ENCODE measurements at places on chromosomes 11 and 22. TPM values are rescaled to one million over a fixed set of nuclear protein-coding genes. Genes with fewer than 3 reads are reported as not detected.

- DNase-seq: no peak
Observed at GRCh38 chr22:27776650-27776958, 25.0 kb downstream of the MN1 start.

GRCh38 chr11:112176077-112176476 lies 765 bp downstream of the BCO2 start:
- DNase-seq: no peak

DNA sequence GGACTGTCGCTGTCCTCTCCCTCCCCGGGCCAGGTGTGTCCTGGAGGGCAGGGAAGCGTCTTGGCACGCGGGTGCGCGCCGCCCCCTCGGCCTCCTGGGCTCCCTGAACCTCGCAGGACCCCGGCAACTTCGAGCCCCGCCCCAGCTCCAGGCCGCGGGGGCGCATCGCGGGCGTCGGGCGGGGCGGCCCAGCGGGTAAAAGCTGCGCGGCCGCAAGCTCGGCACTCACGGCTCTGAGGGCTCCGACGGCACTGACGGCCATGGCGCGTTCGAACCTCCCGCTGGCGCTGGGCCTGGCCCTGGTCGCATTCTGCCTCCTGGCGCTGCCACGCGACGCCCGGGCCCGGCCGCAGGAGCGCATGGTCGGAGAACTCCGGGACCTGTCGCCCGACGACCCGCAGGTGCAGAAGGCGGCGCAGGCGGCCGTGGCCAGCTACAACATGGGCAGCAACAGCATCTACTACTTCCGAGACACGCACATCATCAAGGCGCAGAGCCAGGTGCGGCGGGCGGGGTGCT lies at the start of gene CST6:
Gene CST6 (plus strand): TSS at position 224 of the 519 bp plus-strand sequence. CDS start 37 bp downstream, at position 261.
- DNase-seq: no peak

- DNase-seq: no peak
Observed at GRCh38 chr22:44442851-44443595, 55.0 kb downstream of the RTL6 start.

DNA sequence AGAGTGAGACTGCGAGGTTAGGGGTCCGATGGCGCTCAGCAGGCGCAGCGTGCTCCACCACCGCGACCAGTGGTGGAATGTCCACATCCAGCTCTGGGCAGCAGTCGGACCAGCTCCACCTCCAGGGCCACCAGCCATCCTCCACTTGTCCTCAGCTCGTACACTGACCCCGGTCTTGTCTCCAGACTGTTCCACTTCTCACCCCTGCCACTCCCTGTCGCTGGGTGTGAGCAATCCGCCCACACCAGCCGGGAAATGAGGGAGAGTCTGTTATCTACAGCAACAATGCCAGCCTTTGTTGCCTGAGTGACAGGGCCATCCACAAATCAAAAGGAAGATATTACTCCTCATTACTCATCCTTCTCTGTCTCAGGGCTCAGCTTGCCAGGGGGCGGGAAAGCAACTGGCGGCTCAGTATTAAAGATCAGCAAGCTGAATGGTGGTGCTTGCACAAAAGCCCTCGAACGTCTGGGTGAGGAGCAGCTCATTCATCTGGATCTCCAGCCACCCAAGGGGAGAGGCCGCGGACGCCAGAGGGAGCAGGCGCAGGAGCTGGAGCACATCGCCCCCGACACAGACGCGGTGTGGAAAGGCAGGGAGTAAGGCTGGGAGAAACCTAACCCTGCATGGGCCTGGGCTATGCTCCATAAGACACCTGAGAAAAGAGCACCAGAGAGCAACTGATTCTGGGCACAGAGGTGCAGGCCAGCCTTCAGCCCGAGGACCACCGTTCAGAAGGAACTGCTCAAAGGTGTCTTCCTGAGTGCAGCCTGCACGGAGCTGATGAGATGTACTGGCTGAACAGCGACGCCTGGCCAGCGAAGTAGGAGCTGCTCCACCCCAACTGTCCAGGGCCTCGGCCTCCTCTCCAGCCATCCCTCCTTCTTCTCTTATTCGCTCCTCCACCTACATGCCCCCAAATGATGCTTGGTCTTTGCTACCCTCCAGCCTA lies 21.9 kb downstream of the IGSF9B start:
- peak; percentile 73 for DNase-seq

PGM2L1 gene
- total RNA-seq: 9.5 TPM

DNA sequence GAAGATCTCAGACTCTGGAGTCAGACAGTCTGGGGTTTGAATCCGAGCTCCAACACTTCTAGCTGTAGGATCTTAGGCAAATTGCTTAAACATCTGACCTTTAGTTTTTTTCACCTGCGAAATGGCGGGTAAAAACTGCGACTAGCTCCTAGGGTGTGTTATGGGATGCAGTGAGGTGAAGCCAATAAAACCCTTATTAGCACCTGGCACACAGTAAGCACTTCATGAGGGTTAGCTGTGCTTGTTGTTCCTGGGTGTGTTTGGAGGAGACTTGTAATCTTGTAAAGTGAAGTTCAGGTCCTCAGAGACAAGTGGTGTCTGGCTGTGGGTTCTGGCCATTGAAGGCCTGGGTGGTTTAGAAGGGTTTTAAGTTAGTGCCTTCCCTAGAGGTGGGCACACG lies 68.9 kb downstream of the ZBTB16 start:
- no peak for DNase-seq

DNA sequence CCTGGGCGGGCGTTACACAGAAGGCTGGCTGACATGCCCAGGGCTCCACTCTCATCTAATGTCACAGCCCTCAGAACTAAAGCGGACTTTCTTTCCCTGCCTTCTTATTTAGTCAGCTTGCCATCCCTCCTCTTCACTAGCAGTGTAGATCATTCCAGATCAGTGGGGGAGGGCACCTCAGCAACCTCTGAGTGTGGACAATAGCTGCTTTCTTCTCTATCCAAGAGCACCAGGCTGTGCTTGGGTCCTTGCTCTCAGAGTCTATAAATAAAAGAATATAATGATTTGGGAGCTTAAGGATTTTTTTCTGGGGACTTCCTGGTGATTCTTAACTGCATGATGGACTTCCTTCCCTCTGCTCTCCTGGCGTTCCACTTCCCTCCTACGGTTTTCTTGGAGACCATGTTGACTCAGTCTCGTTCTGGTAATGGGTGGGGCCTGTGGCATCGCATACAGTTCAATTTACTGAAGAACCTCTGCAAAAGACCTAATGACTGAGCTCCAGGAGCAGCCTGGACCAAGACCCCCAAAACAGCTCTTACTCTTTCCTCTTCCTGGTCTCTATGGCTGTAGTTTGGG lies 2.9 kb upstream of the HMBS start:
- DNase-seq: no peak

B3GAT1 gene
- total RNA-seq: not detected

- DNase-seq: no peak
Observed at GRCh38 chr22:30372915-30373314, 14.3 kb downstream of the RNF215 start.

DNA sequence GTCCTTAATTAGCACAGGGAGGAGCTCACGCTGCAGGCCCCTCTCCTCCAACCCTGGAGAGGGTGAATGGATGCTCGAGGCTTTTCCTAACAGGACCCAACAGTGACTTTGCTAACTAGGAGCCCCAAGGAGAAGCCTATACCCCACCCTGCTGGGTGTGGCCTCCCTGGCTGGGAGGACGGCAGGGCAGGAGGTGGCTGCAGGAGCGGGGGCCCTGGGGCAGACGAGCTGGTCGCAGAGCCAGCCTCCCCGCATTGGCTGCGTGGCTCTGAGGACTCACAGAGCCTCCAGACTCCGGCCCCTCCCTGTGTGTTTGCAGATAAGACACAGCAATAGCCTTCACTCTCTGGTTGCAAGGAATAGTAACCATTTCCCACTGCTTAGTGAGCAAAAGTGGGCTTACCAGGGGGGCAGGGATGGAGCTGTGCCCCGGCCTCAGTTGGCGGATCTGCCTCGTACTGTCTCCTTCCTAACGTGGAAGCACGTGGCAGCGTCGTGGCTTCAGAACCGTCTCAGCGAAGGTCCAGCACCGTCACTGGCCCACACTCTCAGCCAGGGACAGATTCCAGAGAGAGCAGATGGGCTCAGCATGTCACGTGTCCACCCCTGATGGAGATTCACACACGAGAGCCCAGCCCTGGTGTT lies 1087.5 kb downstream of the BRD1 start:
- DNase-seq: no peak

DNA sequence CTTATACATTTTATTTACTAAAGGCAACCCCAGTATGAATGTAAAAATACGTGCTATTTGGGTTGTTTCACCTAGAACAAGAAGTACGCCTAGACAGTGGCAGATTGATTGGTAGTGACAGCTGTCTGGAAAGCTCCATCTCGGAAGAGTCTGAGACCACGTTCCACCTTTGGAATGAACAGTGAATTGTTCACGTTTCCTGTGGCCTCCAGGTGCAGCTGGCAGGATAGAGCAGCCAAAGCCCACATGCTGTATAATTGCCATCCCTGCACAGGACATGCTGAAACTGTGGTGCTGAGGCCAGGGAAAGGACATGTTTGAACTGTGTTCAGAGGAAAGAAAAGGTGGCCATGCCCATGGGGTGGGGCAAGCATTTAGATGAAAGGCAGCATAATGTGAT lies 218.7 kb upstream of the MTNR1B start:
- DNase-seq: no peak

DNA sequence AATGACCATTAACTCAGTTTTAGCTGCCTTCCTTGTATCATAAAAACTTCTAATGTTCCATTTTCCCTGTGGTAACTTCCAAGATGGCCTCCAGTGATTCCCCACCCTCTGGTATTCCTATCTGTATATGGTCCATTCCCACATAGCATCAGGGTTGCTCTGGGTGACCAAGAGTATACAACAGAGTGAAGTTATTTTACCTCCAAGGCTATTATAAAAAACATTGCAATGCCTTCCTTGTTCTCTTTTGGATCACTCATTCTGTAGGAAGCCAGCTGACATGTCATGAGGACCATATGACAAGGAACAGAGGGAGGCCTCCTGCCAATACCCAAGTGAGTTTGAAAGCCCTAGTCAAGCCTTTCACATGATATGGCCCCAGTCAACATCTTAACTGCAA lies 30.1 kb downstream of the ZNF280B start:
- DNase-seq: no peak

ASRGL1 gene
- total RNA-seq: 0.13 TPM

RBM4 gene
- total RNA-seq: 173 TPM

DNA sequence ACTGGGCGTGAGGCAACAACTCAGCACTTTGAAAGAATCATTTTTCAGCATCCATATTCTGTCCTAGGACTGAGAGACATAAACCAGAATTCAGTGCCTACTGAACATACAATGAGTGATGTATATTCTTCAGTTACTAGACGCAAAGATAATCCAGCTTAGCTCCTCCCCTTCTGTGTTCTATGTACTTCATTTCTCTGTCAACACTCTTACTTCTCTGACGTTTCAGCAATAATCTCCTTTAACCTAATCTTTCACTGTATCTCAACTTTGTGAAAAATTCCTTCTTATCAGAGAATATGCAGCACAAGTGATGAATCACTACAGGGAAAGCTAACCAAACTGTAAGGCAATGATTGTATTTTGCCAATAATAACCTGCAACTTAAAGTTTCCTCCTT lies 2.5 kb upstream of the OR51B5 start:
- DNase-seq: no peak

DNA sequence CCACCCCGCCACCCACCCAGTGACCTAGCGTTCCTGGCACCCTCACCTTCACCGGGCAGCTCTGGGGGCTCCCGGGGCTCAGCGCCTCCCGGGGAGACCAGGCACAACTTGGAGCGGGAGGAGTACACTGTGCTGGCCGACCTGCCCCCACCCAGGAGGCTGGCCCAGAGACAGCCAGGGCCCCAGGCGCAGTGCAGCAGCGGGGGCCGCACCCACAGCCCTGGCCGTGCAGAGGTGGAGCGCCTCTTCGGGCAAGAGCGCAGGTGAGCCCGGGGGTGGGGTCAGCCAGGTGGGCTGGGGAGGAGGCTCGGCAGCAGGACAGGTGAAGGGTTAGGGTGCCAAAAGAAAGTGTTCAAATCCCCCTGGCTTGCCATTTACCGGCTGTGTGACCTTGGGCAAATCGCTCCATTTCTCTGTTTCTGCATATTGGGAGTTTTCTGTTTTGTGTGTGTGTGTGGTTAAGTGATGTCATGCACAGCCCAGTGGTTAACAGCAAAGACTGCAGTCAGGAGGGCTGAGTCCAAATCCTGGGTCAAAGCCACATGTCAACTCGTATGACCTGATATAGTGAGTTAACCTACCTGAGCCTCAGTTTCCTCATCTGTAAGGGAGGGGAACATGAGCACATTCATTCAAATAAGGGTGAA lies 29.5 kb downstream of the TRIOBP start:
- DNase-seq: no peak

- no peak for DNase-seq
Observed at GRCh38 chr11:127506647-127507046, 506.1 kb upstream of the KIRREL3 start.

SMIM35 gene
- total RNA-seq: not detected

STIM1 gene
- total RNA-seq: 60.8 TPM

DNA sequence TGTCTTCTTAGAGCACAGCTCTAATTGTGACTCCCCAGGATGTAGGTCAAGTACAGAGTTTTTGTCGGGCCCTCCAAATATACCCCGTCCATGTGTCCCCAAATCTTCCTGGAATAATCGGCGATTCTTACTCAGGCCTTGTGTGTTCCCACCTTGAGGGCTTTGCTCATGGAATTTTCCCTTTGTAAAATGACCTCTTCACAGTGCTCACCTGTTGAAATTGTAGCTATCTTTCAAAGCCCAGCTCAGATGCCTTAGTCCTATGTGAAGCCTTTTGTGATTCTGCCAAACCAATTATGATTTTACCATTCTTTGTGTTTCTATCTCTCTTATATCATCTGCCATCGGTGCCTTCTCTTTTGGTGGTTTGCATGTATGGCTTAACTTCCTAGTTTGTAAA lies 30.1 kb upstream of the RAG2 start:
- no peak for DNase-seq

CECR2 gene
- not detected for total RNA-seq

DNA sequence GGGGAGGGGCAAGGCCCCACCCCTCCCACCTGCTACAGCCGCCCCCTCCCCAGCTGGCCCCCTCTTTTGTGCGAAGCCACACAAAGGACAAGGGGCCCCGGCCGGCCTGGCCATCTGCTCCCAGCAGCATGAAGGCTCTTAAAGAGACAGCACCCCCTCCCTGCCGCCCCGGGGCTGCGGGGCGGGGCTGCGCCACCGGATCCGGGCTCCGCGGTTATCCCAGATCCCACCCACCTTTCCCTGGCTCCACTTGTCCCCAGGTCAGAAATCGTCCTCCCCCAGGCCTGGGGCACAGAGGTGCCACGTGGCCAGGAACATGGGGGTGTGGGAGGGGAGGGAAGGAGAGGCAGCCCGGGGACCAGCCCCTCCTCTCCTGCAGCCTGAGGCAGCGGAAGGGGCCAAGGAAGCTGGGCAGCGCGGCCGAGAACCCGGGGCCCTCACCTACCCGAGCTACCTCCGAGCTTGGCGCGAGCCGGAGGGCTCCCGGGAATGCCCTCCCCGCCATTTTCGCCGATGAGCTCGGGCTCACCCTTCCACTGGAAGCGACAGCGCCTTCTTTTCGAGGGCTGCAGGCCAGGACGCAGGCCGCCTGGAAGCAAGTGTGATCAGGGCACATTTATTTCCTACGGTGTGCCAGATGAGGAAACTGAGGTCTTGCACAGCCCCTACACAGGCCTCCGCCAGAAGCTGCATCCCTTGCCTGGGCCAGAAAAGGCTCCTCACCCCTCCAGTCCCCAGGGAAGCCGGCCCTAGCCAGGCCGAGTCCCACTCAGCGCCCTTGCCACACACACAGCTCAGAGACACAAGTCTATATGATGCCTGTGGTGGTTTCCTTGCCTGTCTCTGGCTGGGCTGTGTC lies 2.5 kb upstream of the RCOR2 start:
- DNase-seq: no peak

All from bronchial epithelial cell (primary cell).